ENCODE measurements at places on chromosomes 12 and 14.
A peak's percentile ranks its signal among the peaks of the same experiment; 100 is the strongest.

DNA sequence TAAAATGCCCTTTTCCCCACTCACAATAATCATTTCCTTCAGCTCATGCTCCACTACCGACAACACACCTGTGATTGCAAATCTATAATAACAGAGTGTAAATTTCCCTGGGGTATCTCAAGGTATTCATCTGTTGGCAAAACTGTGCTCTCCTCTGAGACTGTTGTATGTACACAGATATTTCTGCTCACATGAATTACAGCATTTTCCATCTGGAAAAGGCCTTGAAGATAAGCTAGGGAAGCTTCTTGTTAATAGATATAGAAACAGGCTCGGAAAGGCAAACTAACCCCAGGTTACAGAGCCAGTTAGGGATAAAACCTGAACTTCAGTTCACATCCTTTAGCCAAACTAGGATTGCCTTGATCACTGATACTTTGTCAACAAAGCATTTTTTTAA is 210.4 kb upstream of the KRR1 start:
- DNase-seq, result no peak

DNA sequence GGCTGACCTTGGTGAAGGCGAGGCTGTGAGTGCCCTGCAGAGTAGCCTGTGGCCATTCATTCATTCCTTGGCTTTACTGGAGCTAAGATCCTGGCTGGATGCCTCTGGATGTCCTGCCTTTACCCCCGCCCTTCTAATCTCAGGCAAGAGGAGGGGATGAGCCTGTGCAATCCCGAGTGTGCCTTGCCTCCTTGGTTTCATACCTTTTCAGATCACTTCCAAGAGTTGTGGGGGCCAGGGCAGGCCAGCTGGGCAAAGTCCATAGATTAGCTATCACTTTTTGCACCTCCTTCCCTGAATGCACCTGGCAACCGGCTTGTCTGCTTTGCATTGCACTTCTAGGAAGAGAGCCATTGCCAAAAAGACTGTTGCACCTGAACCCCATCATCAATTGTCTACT is 1.5 kb downstream of the VRTN start:
- DNase-seq, result no peak

DNA sequence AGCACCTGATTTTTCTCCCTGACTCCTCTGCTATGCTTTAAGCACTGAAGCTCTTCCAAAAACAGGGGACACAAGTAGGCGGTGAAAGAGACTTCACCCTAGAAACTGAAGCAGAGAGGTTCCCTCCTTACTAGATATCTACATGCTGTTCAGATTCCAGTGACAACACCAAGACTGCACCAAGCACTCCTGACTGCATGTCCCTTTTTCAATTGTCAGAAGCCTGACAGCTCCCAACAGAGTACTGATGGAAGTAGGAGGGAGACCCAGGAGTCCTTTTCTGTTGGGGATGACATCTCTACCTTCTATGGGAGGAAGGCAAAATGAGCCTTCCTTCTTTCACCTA is 10.4 kb downstream of the DCTN2 start:
- DNase-seq, result no peak

GRCh38 chr12:118541071-118541470 is 164.7 kb downstream of the SUDS3 start:
- no peak for DNase-seq

GRCh38 chr12:123150744-123151456 is at the start of gene PITPNM2:
Gene PITPNM2, minus strand, starts transcription at chr12:123151090. Its CDS starts 116,500 bp downstream, at chr12:123034590.
- DNase-seq, result peak; percentile 71

DNA sequence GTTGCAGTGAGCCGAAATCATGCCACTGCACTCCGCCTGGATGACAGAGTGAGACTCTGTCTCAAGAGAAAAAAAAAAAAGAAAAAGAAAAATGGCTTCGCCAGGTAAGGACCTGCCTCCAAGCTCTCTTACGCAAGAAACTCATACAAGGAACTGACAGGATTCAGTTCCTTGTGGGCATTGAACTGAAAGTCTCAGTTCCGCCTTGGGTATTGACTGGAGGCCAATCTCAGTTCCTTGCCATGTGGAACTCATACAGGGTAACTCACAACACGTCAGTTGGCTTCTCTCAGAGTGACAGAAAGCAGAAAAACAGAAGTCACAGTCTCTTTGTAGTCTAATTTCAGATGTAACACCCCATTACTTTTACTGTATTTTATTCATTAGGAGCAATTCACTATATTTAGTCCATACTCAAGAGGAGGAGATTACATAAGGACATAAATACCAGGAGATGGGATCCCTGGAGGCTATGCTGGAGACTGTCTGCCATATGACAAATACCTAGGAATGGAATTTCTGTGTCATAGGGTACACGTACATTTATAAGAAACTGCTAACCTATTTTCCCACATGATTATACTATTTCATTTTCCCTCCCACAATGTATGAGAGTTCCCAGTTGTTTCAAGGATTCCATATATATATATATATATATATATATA is 11.4 kb upstream of the NOPCHAP1 start:
- DNase-seq, result peak; percentile 92

GRCh38 chr14:36773136-36773540 is 111.5 kb downstream of the PAX9 start:
- no peak for DNase-seq

DNA sequence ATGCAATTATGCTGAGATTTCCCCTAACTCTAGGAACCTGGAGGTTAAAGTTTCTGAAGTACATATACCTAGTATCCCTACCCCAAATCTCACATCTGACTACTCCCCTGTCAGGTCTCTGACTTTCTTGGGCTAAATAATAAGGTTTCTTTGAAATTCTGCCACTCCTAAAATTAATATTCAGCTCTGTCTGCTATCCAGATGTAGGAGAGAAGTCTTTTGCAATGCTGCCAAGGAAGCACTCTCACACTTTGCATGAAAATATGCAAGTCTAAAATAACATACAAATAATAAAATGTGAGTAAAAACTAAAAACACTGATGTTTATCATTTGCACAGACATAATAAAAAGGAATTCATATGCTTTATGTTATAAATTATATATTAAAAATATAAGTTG is 196.9 kb upstream of the LRFN5 start:
- DNase-seq, result no peak

GRCh38 chr12:104276273-104277131 is 27.0 kb upstream of the EID3 start:
- peak; percentile 60 for DNase-seq

GRCh38 chr12:50518090-50518489 is 13.3 kb downstream of the DIP2B start:
- DNase-seq, result no peak
